ENCODE measurements at places on chromosomes 11 and 22. TPM values are rescaled to one million over a fixed set of nuclear protein-coding genes. Genes with fewer than 3 reads are reported as not detected.

- no peak for DNase-seq
Observed at GRCh38 chr11:129947474-129947873, 52.1 kb upstream of the NFRKB start.

DNA sequence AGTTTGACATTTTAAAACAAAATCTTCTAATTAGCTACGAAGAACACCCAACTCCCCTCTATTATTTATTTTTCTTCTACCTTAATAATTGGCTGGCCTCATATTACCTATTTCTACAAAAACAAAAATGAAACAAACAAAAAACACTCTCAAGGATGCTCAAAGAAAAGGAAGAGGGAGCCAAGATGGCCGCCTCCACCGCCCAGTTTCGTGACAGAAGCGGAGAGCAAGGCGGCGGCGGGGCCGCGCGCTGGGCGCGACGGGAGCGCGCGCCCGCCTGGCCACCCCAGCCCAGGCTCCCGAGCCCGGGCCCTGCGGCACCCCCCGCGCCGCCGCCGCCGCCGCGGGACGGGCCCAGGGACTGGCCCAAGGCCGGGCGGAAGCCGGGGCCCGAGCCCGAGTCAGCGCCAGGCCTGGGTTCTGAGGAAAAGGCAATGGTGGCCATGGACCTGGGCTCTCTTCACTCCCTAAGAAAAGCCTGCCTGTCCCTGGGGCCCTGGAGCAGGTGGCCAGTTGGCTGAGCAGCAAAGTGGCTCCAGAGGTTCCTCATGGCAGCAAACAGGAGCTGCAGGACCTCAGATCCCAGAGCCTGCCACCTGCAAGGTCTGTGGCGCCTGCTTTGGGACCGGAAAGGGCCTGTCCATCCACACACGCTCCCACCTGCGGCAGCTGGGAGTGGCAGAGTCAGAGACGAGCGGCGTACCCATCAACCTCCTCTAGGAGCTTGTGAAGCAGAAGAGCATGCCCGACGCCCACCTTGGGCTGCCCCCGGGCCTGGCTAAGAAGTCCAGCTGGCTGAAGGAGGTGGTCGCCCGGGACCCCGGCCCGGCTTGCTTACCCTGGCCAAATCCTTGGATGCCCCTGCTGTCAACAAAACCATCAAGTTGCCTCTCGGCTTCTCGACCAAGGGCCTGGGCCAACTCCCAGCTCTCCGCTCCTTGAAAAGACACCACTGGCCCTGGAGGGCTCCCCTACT lies 543.2 kb upstream of the CCDC179 start:
- DNase-seq, result no peak

CTTN gene
- total RNA-seq, result 222 TPM

TKFC gene
- total RNA-seq, result 34.0 TPM

DNA sequence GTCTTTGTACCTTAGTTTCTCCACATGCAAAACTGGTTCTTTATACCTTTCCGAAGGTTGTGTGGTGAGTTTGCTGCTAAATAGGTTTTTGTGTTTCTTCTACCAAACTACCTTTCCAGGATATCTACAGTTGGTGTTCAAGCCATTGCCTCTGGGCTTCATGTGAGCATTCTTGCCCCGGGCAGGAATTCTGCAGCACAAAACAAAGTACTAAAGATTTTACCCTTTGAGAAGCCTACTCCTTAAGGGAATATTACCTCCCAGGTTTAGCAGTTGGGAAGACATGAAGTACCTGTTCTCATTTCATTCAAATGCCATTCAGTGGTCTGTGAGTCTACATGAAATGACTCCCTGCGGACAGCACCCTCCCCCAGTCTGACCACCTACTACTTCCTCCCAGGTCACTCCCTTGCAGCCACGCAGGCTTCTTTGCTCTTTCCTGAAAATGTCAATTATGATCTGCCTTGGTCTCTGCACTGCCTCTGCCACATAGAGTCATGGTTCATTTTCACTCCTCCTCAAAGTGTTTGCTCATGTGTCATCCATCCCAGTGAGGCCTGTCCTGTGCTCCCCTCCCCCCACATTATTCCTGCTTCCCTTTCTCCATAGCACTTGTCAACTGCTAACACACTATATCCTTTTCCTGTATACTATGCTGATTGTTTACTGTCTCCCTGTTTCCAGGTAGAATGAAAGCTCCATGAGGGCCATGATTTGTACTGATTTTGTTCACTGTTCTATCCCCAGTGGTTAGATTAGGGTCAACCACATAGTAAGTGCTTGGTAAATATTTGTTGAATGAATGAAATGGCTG lies 36.9 kb downstream of the PACS1 start:
- DNase-seq, result no peak

GRCh38 chr11:100680070-100680469 lies 7.0 kb upstream of the ARHGAP42 start:
- DNase-seq, result no peak

KCNQ1 gene
- 2.8 TPM for total RNA-seq

GRCh38 chr22:37172266-37173245 lies 15.5 kb downstream of the C1QTNF6 start:
- DNase-seq, result no peak

- no peak for DNase-seq
Observed at GRCh38 chr11:88194990-88195389, 19.7 kb upstream of the RAB38 start.

- no peak for DNase-seq
Observed at GRCh38 chr11:57459164-57460021, 935 bp upstream of the RTN4RL2 start.

MAJIN gene
- not detected for total RNA-seq

TMEM41B gene
- total RNA-seq, result 42.1 TPM

- DNase-seq, result no peak
Observed at GRCh38 chr11:125773516-125773915, 5.1 kb downstream of the PATE2 start.

DNA sequence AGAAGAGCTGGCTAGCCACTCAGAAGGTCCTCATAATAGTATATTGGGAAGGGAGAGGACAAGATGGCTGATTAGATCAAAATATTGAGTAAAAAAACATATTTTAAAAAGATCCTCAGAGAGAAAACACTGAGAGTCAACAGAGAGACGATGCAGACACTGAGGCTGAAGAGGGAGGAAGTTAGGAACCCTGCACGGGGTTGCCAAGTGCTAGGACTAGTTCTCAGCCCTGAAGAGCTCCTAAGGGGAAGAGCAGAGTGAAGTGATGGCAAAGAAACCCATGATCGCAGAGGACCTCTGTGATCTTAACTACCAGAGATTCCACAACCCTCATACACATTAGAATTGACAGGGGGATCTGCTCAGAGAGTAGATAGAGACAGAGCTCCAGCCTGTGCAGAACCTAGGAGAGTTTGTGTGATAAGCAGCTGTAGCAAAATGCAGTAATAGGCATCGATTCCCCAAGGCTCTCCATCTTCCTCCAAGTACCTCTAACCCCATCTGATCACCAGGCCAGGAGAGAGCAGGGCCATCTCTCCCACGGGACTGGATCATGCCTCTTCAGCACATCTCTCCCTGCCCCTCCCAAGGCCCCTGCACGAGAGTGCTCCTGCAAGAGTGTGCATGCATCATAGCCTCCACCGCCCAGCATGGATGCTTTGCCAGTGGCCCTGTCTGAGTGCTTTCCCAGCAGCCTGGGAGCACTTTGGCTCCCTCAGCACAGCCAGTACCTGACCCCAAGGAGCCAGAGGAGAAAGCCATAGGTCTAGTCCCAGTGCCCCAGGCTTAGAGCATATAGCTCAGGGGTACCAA lies 41.2 kb upstream of the ARL14EP start:
- no peak for DNase-seq

FAM111B gene
- total RNA-seq, result not detected

PIK3IP1 gene
- total RNA-seq, result 41.7 TPM

- no peak for DNase-seq
Observed at GRCh38 chr11:46617972-46618314, 590 bp downstream of the ATG13 start.

GRCh38 chr11:85884581-85885021 lies 29.4 kb downstream of the CCDC83 start:
- DNase-seq, result no peak

DNA sequence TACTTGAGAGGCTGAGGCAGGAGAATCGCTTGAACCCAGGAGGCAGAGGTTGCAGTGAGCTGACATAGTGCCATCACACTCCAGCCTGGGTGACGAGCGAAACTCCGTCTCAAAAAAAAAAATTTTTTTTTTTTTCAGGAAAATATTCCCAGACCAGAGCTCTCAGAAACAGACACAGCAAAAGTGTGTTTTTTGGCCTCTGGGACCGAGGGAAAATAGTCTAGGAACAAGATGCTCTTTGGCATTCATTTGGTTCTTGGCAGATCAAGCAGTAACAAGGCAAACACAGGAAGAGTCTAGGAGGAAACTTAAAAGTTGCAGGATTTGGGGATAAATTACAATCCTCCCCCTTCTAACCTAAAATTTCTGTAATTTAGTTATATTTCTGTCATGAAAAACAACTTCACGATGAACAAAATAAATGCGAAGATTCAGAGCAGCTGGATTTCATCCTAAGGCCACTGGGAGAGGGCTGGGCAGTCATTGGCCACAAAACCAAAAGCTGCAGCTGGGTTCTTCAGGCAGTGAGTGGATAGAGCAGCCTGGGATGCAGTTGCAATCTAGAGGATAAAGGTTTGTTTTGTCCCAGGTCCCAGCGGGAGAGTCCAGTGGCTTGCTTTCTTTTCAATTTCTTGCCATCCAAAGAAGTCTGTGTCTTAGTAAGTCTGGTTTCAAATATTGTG lies 19.7 kb downstream of the ATG16L2 start:
- no peak for DNase-seq

GRCh38 chr11:117815262-117815803 lies 9.2 kb downstream of the FXYD2 start:
- no peak for DNase-seq

DNA sequence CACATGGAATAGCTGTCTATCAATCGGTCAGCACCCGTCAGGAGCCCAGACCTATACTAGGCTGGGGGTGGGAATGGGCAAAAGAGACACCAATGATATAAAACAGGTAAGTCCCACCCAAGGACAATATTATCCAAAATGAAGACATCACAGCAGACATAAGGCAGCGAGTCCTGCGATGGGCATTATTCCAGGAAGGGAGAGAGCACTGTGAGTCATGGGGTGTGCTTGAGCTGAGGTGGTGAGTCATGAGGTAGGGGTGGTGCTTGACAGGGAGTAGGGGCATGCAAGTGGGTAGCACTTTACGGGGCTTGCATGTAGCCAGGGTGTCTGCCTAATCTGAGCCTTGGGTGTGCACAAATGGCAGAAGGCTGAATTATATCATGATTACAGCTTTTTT lies 605.0 kb upstream of the CADM1 start:
- DNase-seq, result no peak

RIC3 gene
- 62.4 TPM for total RNA-seq

GRCh38 chr22:23383491-23384361 lies 196.4 kb downstream of the IGLL1 start:
- DNase-seq, result no peak

- no peak for DNase-seq
Observed at GRCh38 chr11:85752201-85752889, 58.6 kb downstream of the SYTL2 start.

DNA sequence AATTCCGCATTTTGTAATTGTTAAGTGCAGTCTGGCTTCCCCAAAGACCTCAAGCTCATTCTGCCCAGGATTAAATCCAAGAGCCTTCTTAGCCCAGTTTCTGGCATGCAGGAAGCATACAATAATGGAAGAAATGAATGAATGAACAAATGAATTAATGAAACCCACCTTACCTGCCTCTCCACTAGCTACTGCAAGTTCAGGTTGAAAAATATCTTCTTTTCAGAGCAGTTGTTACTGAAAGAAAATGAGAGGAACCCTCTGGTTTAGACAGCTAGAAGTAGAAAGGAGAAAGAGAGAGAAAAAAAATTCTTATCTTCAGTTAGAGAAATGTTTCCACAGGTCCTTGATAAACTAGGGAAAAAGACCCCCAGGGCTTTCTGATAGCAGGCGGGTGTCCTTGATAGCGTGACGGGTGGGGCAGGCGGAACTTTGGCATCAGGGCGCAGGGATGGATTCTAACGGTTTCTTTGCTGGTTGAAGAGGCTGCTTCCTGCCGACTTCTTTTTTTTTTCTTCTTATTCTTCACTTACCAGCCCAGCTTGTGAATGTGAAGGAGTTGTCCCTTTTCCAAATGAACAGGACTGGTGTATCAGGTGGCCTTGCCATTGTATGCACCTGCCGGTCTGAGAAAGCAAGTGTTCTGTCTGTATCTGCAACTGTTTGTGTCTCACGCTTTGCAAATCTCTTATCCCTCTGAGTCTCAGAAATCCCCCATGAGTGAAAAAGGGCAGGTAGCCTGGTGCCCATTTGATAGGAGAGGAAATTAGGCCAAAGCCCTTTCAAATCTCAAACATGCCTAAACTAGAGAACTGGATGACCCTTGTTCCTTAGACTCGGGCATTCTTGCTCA lies 10.0 kb downstream of the LMO2 start:
- no peak for DNase-seq

DNA sequence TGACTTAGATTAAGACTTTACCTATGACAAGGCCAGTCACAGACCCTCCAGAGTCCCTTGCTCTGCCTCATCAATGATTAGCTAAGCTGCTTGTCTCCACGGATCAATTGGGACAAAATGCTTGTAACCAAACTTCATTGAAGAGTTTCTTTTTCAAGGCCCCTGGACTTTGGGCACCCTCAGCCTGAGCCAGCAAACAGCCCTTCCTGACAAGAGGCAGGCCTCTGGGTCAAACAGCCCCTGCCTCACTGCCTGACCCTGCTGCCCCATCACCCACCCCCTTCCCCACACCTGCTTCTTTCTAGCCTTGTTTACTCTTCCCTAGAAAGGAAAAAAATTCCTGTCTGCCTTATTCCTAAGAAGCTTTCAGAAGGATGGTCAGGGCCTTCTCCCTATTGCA lies 26.3 kb upstream of the CDON start:
- no peak for DNase-seq

DNA sequence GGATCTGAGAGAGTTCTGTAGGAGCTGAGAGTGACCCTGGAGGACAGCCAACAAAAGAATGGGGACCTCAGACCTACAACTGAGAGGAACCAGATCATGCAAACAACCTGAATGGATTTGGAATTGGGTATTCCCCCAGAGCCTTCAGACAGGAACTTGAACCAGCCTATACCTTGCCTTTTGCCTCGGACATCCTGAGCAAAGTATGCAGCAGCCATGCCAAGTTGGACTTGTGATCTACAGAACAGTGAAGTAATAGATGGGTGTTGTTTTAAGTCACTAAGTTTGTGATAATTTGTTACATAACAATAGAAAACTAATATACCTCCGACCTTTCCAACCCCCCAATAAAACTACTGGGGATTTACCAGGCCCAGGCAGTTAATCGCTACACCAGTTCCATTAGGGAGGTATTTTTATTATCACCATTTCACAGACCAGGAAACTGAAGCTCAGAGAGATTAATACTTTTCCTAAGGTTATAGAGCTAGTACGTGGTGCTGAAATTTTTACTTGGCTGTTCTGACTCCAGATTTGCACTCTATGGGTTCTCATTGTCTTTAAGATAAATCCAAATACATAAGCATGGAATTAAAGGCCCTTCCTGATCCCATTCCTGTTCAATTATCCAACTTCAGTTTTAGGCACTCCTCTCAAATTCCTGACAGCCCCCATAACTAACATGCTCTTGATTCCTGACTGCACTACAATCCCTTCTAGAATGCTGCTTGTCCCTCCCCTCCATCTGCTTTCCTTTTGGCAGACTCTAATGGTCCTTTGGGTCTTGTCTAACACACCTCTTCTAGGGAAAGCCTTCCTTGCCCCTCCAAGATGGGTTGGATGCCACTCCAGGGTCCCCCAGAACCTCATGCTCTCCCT lies 1.7 kb upstream of the RASSF10 start:
- no peak for DNase-seq

- no peak for DNase-seq
Observed at GRCh38 chr11:32911413-32911812, 18.8 kb downstream of the QSER1 start.

Measured in dorsolateral prefrontal cortex (tissue), 122 donors.